ENCODE measurements at places on chromosomes 3 and 15.

DNA sequence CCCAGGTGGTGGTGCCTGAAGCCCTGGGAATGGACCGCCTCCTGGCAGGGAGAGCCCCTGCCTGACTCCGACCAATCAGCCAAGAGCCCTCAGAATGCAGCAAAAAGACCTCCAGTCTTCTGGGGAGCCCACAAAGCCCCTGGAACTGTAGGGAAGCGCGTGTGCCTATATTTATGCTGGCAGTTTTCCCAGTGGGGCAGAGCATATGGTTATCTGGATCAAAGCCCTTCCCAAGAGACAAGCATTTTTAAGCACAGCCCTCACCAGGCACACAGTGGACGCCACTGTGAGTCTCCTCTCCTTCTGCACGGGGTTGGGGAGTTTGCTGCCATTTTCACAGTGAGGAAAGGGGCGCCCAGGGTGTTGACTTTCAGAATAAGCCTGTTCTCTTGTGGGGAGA lies 80.9 kb upstream of the RPL32 start:
- DNase-seq: peak; percentile 46

- DNase-seq: peak; percentile 14
Observed at GRCh38 chr15:42155546-42156242, 742 bp downstream of the PLA2G4F start.

DNA sequence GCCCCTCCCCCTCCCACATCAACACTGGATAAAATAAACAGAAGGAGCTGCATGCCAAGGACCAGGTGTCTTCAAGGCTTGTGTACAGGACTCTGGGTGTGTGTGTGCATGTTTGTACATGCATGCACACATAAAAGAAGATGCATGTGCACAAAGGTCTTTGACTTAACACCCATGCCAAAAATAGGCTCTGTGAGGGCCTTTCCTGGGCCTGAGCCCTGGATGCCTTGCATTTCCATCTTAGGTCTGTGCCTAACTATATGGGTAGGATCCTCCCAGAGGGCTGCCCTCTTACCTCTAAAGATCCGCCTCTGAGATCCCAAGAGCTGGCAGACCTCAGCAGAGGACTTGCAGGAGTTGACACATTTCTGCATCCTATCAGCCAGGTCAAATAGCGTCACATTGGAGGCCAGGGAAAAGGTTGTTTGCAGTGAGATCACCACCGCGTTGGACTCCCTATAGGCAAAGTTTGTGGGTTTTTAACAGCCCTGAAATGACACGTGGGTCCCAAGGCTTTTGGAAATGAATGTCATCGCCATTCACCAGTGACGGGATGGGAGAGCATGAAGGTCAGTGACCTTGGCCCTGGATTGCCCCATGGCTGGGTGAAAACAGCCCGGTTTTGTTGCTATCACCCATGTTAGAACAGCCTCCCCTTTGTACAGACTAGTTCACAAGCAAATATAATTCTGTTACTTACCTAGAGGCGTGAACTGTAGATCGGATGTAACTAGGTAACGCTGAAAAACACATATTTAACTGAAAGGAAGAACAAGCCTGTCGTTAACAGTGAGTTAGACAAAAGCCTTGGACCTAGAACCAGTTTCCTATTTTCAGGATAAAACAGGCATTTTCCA lies 54.0 kb downstream of the HEG1 start:
- no peak for DNase-seq

GRCh38 chr15:78841376-78841706 lies 30.1 kb upstream of the ADAMTS7 start:
- no peak for DNase-seq

DNA sequence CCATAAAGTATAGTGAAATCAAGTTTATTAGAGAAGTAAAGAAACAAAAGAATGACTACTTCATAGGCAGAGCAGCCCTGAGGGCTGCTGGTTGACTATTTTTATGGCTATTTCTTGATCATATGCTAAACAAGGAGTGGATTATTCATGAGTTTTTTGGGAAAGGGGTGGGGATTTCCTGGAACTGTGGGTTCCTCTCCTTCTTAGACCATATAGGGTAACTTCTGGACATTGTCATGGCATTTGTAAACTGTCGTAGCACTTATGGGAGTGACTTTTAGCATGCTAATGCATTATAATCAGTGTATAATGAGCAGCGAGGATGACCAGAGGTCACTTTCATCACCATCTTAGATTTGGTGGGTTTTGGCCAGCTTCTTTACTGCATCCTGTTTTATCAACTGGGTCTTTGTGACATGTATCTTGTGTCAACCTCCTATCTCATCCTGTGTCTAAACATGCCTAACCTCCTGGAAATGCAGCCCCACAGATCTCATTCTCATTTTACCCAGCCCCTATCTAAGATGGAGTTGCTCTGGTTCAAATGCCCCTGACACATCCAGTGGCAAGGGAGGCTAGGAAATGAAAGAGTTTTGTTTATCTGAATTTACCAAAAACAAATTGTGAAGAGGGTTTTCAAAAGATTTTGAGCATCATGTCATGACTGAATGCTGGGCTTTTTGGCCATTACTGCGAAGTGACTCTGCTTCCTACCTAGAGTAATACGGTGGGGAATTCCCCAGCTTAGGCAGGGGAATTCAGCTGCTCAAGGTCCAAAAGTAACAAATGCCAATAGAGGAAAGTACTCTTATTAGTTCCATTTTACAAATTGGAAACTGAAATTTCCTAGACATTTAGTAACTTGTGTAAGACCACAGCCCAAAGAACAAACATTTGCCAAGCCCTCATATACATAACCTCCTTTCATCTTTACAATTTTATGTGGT lies 6.2 kb upstream of the SPSB4 start:
- DNase-seq: no peak

DNA sequence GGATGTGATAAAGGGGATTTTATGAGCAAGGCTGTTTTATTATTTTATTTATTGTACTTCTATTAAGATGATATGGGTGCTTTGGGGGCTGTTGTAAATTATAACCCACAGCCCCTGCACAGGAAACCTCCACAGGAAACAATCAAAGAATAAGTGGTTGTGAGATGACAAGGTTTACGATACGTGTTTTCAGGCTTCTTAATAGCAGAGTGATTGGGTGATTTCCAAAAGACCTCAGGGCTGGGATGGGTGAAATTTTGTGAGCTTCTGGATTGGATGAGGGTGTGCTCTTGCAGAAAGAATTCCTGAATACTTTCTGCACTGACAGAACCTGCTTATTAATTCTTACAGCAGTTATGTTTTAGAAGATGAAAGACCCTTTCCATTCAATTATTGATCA lies 21.4 kb downstream of the CHL1 start:
- DNase-seq: no peak

- DNase-seq: peak; percentile 74
Observed at GRCh38 chr15:89971592-89971997, 29.5 kb upstream of the ZNF710 start.

DNA sequence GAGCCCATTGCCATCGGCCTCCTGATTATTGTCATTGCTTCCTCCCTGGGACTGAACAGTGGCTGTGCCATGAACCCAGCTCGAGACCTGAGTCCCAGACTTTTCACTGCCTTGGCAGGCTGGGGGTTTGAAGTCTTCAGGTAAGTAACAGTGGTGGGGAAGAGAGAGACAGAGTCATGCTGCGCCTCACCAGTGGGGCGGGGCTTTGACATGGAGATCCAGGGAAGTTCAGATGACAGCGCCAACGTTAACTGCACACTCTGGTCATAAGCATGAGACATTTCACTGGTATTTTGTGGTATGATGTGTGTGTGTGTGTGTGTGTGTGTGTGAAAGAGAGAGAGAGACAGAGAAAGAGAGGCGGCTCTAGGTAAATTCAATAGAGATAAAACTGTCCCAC lies 41.0 kb downstream of the AQP9 start:
- DNase-seq: no peak
